ENCODE measurements at places on chromosomes 1 and 21. TPM values are rescaled to one million over a fixed set of nuclear protein-coding genes. Genes with fewer than 3 reads are reported as not detected.

GRCh38 chr1:153190373-153190772 is 12.9 kb upstream of the LELP1 start:
- no peak for ATAC-seq

GRCh38 chr1:37553598-37553926 is 531 bp downstream of the SNIP1 start:
- no peak for ATAC-seq

Gene RCAN1
- total RNA-seq: 39.0 TPM

DNA sequence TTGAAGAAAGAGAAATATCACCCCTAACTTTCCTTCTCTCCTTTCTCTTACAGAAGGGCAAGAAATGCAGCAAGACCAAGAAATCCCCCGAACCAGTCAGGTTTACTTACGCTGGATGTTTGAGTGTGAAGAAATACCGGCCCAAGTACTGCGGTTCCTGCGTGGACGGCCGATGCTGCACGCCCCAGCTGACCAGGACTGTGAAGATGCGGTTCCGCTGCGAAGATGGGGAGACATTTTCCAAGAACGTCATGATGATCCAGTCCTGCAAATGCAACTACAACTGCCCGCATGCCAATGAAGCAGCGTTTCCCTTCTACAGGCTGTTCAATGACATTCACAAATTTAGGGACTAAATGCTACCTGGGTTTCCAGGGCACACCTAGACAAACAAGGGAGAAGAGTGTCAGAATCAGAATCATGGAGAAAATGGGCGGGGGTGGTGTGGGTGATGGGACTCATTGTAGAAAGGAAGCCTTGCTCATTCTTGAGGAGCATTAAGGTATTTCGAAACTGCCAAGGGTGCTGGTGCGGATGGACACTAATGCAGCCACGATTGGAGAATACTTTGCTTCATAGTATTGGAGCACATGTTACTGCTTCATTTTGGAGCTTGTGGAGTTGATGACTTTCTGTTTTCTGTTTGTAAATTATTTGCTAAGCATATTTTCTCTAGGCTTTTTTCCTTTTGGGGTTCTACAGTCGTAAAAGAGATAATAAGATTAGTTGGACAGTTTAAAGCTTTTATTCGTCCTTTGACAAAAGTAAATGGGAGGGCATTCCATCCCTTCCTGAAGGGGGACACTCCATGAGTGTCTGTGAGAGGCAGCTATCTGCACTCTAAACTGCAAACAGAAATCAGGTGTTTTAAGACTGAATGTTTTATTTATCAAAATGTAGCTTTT is 2.4 kb downstream of the CCN1 start:
- ATAC-seq: no peak

DNA sequence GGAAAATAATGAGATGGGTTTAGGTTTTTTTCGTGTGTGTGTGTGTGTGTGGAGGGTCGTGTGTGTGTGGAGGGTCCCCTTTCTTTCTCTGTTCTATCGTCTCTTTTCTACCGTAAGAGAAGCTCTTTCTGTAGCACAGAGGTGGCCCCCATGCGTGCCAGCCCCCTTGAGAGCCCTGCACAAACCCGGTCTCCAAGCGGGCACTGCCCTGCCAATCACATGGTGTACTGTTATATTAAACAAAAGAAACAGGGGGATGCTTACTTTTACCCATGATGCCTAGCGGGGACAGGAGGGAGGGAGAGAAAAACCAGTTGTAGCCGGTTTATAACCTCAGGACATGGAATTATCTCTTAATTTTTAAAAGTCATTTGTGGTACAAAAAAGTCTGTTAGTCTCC is 41.0 kb downstream of the GATAD2B start:
- no peak for ATAC-seq

- peak; percentile 47 for ATAC-seq
Observed at GRCh38 chr1:54253480-54253879, 53.5 kb downstream of the MRPL37 start.

GRCh38 chr1:100622037-100622436 is 84.1 kb downstream of the GPR88 start:
- ATAC-seq: peak; percentile 63

GRCh38 chr1:162165528-162165927 is 96.0 kb downstream of the NOS1AP start:
- ATAC-seq: no peak

GRCh38 chr21:36005018-36005417 is 55.3 kb downstream of the SETD4 start:
- ATAC-seq: no peak

- ATAC-seq: no peak
Observed at GRCh38 chr1:233654658-233655280, 40.9 kb downstream of the KCNK1 start.

Gene RHD
- not detected for total RNA-seq

Gene CASQ1
- 8.8 TPM for total RNA-seq

Gene MASP2
- not detected for total RNA-seq

Gene KAZN
- 6.5 TPM for total RNA-seq

GRCh38 chr1:246784621-246785493 is 60.6 kb downstream of the SCCPDH start:
- ATAC-seq: peak; percentile 39

DNA sequence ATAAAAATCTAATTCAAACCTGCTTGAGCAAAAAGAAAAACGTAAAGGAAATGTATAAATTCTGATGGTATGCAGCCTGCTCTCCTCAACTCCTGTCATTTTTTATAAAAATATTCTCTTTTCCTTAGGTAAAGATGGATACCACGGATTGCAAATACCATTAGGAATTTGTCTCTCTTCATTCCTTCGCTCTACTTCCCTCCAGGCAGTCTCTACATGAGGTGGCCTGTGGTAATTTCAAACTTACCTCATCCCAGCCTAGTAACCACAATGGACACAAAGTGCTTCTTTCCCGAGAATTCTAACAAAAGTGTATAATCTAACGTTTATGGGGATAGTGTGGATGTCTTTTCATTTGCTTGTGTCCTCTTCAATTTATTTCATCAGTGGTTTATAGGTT is 239.5 kb upstream of the LRRC7 start:
- ATAC-seq: no peak

DNA sequence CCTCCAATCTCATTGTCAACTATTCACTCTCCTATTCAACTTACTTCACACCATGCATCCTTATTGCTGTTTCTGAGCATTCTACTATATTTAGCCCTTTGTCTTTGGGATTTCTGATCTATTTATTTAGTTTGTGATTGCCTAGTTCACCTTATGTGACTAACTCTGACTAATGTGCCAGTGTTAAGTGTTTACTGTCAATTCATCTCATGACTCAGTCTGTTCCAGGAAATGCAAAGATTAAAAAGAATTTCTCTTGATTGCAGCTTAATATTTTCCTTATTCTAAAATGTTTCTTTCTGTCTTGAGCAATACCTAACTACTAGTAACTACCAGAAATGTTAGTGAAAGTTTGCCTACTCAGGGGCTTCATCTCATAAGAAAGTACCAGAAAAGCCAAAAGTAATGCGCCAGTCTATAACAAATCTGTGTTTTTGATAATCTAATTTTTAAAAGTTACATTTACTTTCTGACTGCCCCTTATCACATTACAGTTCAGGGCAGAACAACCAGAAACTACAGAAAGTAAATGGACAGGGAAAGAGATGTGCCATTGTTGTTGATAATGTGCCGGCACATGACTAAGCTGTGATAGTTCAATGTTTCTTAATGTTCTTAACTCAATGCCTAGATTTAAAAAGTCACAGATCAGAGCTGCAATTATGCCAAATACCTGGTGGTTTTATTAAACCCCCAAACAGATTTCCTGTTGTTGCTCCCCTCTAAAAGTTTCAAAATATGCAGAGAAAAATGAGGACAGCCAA is 556.5 kb downstream of the PTBP2 start:
- ATAC-seq: no peak

GRCh38 chr1:210093461-210093860 is 139.1 kb upstream of the SERTAD4 start:
- no peak for ATAC-seq

GRCh38 chr1:43530483-43531106 is at the start of gene PTPRF:
PTPRF (plus strand) TSS chr1:43530883; CDS start chr1:43545076, 14,193 bp downstream.
- peak; percentile 79 for ATAC-seq

DNA sequence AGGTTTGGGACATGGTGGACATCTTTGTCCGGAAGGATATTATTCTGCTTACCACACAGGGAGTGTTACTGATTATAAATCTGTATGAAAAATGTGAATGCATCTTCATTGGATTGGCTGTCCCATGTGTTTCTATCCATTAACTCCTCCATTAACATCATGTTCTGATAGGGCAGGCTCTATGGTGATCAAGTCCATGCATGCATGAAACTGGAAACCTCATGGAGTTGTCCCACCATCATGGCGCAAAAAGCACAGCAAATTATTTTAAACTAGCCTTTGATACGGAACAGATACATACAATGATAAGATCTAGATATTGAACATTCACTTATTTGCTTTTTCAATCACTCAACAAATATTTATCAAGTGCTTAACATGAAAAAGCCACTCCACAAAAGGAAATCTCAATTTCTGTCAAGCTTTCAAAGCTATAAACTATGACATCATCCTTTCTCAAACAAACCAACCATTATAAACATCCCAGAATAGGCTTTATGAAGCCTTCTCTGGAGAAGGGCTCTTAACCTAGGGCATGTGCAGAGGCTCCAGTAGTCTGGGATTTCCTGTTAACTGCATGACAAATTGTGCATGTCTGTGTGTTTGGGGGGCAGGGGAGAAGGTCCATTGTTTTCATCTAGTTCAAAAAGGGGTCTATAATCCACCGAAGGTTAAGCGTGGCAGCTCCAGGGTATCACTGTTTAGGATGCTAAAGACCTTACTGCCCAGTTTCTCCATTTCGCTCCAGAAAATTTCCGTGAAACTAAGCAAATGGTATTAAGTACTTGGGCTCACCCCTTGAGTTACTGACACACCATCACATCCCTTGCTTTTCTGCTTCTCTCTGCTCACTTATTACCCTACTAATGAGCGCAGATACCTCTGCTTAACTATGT is 46.1 kb downstream of the ADAMTS1 start:
- no peak for ATAC-seq

Gene S100A1
- total RNA-seq: 2.8 TPM

Data from gastroesophageal sphincter (tissue), 4 donors.